Astrocyte of the hippocampus (primary cell): ENCODE measurements at places on chromosomes 12 and 14.

GRCh38 chr12:2454601-2455177 lies 340.1 kb upstream of the FKBP4 start:
- DNase-seq, result no peak

GRCh38 chr12:6285063-6285477 lies 25.4 kb upstream of the PLEKHG6 start:
- DNase-seq, result peak; percentile 88

- no peak for DNase-seq
Measured at GRCh38 chr14:23085458-23085857, 9.5 kb downstream of the ACIN1 start.

- no peak for DNase-seq
Measured at GRCh38 chr14:62943202-62943601, 102.1 kb downstream of the KCNH5 start.

DNA sequence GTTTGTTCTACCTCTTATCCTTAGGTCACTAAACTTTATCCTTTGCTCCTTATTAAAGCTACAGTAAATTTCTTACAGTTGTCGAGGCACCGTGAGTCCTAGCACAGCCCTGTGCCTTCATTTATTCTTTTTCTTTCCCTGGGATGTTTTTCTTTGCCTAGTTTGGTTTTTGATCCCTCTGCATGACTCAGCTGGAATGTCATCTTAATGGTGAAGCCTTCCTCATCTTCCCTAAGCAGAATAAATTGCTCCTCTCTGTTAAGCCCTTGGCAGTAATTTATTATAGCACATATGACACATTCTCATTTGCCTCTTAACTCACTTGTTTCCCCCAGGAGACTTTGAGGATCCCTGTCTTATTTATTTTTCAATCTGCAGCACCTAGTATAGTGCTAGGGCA lies 16.6 kb downstream of the ACTR10 start:
- peak; percentile 70 for DNase-seq

DNA sequence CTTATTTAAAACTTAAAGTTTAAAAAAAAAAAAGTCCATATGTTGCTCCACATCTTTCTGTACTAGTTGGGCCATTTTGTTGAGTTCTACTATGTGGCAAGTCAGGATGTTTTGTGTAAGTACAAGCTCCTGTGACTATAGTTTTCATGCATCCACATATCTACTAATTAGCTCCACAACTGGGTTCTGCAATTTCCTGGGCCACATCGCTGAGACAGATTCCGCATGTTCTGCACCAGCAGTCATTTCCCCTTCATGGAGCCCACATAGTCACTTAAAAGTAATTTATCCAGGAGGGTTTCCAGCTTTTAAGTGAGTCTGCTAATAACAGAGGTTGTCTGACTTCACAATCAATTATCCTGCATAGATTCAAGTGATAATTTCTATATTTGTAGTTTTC lies 461.4 kb downstream of the ZFP36L1 start:
- DNase-seq, result no peak

GRCh38 chr12:12925388-12925787 lies 26.6 kb downstream of the GPRC5D start:
- no peak for DNase-seq
